ENCODE measurements at places on chromosomes 6 and 20.
A peak's percentile ranks its signal among the peaks of the same experiment; 100 is the strongest.

DNA sequence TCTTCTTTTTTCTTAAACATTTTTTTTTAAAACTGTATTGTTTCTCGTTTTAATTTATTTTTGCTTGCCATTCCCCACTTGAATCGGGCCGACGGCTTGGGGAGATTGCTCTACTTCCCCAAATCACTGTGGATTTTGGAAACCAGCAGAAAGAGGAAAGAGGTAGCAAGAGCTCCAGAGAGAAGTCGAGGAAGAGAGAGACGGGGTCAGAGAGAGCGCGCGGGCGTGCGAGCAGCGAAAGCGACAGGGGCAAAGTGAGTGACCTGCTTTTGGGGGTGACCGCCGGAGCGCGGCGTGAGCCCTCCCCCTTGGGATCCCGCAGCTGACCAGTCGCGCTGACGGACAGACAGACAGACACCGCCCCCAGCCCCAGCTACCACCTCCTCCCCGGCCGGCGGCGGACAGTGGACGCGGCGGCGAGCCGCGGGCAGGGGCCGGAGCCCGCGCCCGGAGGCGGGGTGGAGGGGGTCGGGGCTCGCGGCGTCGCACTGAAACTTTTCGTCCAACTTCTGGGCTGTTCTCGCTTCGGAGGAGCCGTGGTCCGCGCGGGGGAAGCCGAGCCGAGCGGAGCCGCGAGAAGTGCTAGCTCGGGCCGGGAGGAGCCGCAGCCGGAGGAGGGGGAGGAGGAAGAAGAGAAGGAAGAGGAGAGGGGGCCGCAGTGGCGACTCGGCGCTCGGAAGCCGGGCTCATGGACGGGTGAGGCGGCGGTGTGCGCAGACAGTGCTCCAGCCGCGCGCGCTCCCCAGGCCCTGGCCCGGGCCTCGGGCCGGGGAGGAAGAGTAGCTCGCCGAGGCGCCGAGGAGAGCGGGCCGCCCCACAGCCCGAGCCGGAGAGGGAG is 580 bp downstream of the VEGFA start:
- peak; percentile 30 for DNase-seq

- DNase-seq = no peak
Measured at GRCh38 chr20:43820731-43821330, 93.8 kb upstream of the TOX2 start.

- DNase-seq = no peak
Measured at GRCh38 chr6:38264605-38265004, 375.1 kb downstream of the BTBD9 start.

DNA sequence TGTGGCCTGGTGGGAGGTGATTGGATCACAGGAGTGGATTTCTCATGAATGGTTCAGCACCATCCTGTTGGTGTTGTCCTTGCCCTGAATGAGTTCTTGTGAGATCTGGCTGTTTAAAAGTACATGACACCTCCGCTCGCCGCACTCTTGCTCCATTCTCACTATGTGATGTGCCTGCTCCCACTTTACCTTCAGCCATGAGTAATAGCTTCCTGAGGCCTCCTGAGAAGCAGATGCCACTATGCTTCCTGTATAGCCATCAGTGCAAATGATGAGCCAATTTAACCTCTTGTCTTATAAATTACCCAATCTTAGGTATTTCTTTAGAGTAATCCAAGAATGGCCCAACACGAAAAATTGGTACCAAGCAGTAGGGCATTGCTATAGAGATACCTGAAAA is 34.5 kb downstream of the KIF16B start:
- DNase-seq = no peak

- DNase-seq = no peak
Measured at GRCh38 chr20:60937585-60937984, 314.5 kb upstream of the CDH4 start.

- DNase-seq = no peak
Measured at GRCh38 chr6:2426561-2427340, 181.3 kb upstream of the GMDS start.

GRCh38 chr6:80508885-80509630 is 402.6 kb downstream of the BCKDHB start:
- no peak for DNase-seq

- no peak for DNase-seq
Measured at GRCh38 chr6:146753306-146753705, 154.5 kb downstream of the ADGB start.

DNA sequence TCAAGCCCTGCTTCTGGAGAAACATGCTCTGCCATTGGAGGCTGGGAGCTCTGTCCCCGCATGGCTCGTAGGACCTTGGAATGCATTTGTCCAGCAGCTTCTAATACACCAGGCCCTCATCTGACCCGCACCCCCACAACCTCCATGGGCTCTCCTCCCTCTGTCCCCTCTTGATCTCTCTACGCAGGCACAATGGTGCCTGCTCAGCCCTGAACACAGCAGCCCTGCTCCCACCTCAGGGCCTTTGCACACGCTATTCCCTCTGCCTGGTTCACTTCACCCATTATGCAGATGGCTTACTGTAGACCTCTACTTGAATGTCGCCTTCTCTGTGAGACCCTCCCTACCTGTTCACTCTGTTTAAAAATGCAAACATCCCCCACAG is 27.0 kb upstream of the PTGIS start:
- no peak for DNase-seq

DNA sequence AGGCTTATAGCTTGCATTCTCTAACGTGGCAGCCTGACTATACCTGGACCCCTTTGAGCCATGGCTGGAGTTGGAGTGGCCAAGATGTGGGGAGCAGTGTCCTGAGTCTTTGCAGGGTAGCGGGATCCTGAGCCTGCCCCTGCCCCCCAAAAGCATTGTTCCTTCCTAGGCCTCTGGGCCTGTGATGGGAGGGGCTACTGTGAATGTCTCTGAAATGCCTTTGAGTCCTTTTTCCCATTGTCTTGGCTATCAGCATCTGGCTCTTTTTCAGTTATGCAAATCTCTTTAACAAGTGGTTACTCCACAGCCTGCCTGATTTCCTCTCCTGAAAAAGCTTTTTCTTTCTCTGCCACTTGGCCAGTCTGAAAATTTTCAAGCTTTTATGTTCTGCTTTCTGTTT is 17.0 kb upstream of the PRL start:
- DNase-seq = no peak

DNA sequence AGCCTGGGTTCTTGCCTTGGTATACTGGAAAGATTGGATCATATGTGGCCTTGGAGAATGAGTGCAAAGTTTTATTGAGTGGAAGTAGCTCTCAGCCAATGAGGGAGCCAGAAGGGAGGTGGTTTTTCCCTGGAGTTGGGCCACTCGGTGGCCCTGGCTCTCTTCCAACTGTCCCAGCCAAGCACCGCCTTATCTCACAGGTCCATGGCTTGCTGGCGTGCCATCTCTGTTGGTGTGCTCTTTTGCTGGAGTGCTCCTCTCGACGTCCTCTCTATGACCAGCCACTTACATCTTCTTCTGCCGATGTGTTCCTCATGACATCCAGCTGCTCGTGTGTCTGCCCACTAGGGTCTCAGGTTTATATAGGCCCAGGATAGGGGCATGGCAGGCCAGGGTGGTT is 505.9 kb upstream of the SYNCRIP start:
- no peak for DNase-seq
